Stimulated activated CD8-positive, alpha-beta memory T cell treated with anti-CD3 and anti-CD28 coated beads, Interleukin-4, amount 100 ng/mL, for 1 hour (primary cell): ENCODE measurements at places on chromosomes 3 and 15.

- no peak for DNase-seq
Observed at GRCh38 chr15:42994546-42994945, 74.0 kb upstream of the TTBK2 start.

GRCh38 chr15:45719490-45719889 lies 84.7 kb downstream of the SQOR start:
- DNase-seq = no peak

GRCh38 chr3:127714125-127714571 lies 41.4 kb downstream of the ABTB1 start:
- DNase-seq = no peak

- no peak for DNase-seq
Observed at GRCh38 chr15:36905908-36906307, 194.4 kb downstream of the MEIS2 start.

GRCh38 chr3:55974421-55975165 lies 487.5 kb upstream of the WNT5A start:
- no peak for DNase-seq

- no peak for DNase-seq
Observed at GRCh38 chr3:150064971-150065370, 94.3 kb upstream of the PFN2 start.

DNA sequence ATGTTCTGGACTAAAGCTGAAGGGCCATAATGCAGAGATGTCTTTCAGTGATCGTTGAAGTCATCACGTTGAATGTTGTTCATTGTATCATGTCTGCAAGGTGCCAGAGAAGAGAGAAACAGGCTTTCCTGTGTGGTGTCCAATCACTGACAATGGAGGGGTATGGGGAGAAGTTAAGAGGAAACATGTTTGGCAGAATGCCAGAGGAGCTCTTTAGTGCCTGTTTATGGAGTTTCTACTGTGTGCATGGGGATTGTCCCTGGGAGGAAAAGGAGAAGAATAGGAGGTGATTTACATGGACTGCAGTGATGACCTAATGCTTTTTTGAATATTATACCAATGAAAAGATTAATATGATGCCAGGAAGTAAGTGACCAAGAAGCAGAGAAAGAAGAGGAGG lies 11.7 kb downstream of the SCAANT1 start:
- DNase-seq = no peak

DNA sequence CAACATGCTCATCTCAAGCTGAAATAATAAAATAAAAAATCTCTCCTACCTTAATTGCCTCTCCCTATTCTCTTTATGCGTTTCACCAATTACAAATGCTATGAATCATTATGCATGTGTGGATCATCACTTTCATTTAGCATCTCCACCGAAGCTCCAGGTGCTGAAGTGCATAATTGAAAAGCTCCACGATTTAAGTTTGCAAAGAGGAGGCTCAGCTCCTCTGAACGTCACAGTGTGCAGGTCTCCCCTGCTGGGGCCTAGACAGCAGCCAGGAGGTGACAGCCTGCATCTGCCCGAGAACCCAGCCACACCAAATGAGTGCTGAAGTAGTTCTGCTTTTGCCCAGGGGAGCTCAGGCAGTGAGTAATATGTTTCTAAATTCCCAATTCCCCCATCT lies 60.5 kb upstream of the GLCE start:
- no peak for DNase-seq

DNA sequence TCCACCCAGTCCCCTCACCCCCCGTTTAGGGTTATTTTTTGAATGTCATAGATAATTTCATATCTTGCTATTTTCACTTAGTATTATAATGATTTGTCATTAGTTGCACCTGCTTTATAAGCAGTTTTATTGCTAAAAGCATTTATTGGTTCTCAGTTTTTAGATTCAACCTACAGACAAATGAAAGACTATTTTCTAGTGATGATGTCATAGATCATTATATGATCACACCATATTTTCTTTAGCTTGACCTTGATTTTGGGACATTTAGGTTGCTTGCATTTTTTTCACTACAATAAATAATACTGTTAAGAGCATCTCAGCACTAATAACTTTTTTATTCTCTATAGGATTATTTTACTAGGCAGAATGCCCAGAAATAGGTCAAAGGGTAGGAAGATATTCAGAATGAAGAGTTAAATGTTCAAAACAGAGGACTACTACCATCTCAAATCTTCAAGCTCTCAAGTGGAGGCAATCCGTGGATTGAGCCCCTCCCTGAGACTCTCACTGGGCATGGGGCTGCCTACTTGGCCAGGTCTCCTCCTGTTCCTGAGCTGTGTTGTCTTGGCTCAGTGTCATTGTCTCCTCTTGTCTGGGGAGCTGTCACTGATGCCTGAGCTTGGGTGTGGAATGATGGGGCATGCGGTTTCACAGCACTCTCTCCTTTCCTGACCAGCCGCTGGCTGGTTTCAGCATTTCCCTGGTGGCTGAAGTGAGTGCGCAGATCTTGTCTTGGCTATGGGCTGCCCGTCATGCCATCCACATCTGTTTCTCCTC lies 28.4 kb downstream of the CHCHD6 start:
- no peak for DNase-seq

DNA sequence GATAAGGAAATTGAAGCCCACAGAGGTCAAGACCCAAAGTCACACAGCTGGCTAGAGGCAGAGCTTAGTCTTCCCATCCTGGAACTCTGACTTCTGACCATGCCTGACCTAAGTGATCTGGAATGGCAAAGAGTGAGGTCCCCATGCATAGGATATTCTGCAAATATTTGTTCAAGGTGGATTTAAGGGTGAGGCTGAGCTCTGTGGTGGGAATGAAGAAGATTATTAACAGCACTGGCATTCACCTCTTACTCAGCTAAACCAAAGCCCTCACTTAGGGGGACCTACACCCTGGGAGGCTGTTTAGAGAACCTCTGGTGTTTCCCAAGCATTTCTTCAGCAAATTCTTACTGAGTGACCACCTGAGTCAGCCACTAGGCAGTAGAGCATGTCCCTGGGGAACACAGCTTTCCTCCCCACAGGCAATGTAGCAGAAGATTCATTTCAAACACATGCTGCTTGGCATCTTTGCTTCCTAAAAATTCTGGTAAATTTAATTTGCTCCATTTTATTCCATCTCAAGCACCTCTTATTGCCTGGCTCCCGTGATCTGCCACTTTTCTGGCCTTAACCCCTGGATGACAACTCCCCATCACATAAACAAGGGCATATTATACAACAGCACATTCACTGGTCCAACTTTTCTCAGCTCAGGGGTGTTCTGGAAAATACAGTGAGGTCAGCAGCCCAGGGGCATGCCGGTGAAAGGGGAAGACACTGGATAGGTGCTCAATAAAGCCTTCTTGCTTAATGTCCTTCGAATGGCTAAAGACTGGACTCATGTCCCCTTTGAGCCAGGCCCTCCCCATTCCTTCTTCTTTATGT lies 176.0 kb downstream of the ABHD5 start:
- DNase-seq = no peak

DNA sequence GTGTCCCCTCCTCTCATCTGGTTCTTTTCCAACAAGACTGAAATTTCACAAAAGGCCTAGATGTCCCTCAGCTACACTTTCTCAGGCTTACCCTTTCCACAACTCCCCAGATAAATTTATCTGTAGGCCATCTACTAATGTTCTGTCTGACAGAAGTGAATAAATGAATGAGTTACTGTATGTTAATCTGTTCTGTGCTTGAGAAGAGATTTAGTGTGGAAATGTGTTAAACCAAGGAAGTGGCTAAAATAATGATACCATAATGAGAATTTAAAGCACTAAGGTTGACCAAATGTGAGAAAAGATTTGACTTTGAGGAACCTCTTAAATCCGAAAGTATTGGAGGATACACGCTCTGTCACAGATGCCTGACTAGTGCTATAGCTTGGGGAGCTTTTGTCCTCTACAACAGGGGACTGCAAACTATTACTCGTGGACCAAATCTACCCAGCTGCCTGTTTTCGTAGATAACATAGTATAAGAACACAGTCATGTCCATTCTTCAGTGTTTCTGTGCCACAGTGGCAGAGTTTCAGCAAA lies 74.8 kb upstream of the P2RY1 start:
- no peak for DNase-seq

- no peak for DNase-seq
Observed at GRCh38 chr3:12117473-12117872, 41.2 kb downstream of the TIMP4 start.

GRCh38 chr3:167785790-167786189 lies 50.3 kb downstream of the SERPINI1 start:
- DNase-seq = no peak

DNA sequence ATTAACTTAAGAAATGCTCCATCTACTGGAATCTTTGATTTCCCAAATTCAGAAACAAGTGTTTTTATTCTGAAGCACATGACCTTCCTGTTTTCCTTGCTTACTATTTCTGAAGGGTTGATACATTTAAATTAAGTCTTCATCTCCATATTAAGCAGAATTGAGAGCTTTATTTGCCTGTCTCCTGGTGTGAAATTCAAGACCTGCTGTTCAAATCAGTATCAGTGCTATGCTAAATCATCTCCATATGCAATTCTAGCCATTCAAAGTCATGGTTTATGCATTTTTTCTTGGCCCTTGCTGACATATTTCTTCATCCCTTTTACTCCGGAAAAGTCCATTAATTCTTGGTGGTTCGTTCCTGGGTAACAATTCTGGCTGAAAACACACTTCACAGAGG lies 195.4 kb downstream of the ATP8B4 start:
- DNase-seq = no peak

DNA sequence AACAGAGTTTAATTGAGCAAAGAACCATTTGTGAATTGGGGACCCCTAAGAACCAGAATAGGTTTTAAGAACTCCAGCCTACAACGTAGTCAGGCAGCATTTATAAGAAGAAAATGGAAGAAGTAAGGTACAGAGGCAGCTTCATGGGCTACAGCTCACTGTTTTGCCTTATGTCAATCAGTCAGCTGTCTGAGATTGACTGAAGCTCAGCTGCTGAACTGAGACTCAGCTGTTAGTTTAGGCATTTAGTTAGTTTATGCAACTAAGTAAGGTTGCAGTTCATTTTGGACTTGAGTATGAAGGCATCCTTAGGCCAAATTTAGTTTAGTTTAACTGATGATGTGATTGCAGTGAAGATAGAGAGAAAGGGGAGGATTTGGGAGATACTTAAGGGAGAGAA lies 34.1 kb upstream of the RASA2 start:
- DNase-seq = no peak

DNA sequence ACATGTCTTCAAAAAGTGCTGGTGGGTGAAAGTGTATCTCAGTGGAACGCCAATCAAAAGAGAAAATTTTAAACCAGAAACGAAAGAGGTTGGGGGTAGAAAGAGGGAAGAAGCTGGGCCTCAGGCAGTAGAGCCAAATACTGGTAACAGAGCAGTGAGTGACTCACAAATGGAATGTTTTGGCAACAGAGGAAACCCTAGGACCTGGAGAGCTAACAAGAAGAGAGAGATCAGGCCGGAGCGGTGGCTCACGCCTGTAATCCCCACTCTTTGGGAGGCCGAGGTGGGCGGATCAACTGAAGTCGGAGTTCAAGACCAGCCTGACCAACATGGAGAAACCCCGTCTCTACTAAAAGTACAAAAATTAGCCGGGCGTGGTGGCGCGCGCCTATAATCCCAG lies 450.8 kb upstream of the NAALADL2 start:
- DNase-seq = no peak

DNA sequence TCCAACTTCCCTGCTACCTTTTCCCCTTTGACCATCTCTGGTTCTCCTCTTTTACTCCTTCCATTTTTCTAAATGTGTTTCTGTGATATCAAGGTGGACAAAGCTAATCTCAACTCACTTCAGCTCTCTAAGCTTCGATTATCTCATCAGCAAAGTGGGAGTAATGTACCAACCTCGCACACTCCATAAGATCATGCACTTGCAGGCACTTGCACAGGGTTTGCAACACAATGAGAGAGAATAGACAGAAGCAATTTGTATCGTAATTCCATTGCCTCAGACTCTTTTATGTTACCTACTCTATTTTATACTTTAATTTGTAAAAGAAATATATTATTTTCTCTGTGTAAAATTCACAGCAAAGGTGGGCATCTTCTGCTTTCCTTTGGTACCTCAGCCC lies 7.0 kb upstream of the POLQ start:
- DNase-seq = no peak

- DNase-seq = no peak
Observed at GRCh38 chr15:40054855-40055575, 16.0 kb upstream of the SRP14 start.

DNA sequence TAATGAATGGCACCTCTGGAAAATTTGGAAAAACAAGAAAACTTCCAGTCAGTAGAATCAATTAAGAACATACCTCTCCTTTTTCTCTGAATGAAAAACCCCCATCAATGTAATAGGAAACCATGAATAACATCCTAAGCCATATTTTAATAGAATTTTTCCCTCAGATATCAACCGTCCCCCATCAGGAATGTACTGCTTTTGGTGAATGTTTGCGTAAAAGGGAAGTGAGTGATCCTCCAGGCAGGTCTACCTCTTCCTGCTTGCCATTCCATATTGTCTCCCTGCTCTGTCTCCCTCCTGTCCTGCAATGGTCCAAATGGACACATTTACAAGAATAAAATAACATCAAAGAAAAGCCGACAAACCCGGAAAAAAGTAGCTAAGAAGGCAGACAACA lies 30.8 kb downstream of the LAMP3 start:
- no peak for DNase-seq

DNA sequence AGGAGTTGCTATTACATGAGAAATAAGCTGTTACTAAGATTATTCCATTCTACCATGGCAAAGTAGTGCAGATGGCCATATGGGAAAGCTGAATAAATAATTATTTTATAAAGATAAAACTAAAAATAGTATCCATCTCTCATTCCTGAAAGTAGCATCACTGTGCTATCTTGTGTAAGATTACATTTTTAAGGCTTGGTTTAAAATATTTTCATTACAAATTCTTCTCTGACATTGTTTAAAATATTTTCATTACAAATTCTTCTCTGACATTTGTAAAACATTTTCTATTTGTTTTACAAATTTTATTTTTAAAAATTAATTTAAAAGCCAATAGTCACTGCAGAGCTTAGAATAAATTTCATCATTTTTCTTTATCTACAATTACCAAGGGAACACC lies 665.5 kb upstream of the NAALADL2 start:
- DNase-seq = no peak

DNA sequence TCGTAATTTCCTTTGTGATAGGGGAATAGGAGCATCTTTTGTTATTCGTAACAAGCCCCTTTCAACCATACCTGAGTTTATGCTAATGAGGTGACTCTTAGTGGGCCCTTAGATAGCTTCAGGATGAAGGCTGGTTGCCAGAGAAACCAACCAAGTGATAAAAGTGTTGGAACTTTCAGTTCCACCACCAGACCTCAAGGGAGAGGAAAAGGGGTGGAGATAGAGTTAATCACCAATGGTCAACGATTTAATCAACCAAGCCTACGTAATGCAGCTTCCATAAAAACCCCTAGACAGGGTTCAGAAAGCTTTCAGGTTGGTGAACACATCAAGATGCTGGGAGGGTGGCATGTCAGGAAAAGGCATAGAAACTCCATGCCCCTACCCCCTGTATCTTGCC lies 33.0 kb downstream of the HERC1 start:
- no peak for DNase-seq

- DNase-seq = no peak
Observed at GRCh38 chr3:158520433-158520832, 50.6 kb upstream of the MLF1 start.

GRCh38 chr15:44193651-44194322 lies 1.3 kb downstream of the FRMD5 start:
- no peak for DNase-seq
